Renal pelvis (tissue), 12 donors: ENCODE measurements at places on chromosomes 3 and 15. TPM values are rescaled to one million over a fixed set of nuclear protein-coding genes. Genes with fewer than 3 reads are reported as not detected.

Gene SLC6A20
- polyA plus RNA-seq, result 0.16 TPM

Gene DYNC1LI1
- 35.9 TPM for polyA plus RNA-seq

- no peak for DNase-seq
These were observed 25.5 kb downstream of the ESYT3 start for GRCh38 chr3:138459619-138460535.

DNA sequence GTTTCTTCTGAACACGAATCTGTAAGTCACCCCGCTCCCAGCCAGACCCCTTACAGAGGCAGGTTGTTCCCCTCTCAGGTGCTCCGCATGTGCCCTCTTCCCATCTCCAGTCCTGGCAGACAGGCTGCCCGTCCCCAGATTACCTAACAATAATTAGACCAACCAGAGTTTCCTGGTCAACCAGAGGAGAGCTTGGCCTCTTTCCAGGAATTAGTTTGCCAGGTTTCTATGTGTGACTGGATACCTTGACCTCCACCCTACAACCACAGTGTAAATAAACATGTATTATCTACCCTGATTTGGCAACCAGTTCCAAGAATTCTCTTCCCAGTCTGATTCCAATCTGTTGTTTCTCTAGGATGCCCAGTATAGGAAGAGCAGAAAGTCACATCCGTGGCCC, 178.0 kb upstream of the UMPS start:
- DNase-seq, result no peak

DNA sequence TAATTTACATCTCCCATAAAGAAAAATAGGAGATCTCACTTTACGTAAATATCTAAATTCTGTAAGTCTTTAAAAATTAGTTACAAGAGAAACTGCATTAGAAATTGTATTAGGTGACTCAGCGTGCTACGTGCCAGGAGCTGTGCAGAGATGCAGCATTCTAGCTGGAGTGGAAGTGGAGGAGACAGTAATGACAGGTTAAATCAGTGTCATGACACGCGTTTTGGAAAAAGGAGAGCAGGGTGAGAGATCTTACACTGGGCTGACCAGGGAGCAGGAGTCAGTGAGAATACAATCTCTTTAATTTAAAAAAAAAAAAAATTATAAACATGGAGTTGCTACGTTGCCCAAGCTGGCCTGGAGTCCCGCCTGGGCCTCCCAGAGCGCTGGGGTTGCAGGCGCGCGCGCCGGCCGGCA, 635 bp downstream of the TUBGCP5 start:
- no peak for DNase-seq

DNA sequence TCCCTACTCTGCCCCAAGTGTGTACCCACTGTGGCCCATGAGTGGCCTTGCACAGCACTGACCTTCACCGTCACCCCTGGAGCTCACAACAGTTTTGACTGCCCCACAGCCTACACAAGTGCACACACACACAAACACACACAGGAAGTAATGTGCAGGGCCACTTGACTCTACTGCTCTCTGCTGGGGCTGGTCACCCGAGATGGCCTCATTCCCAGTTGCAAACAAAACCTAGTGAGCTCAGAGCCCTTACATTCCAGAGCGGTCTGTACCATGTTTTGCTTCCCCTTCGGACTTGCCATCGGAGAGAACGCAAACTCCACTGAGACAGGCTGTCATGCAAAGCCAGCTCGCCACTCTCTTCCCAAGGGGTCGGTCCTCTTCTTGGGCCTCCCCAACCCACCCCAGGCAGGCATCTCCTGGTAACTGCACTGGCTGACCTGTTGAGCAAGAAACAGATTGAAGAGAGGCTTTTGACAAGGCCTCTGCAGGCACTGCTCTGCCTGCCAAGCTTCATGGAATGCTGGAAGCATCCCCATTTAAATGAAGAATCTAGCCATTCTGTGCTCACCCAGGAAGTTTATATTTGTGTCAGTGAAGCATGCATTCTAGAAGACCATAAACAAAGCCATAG, 232.0 kb upstream of the IGF1R start:
- no peak for DNase-seq

GRCh38 chr3:152586974-152587373, 248.0 kb upstream of the P2RY1 start:
- DNase-seq, result no peak
